ENCODE measurements at places on chromosomes 3 and 15.

- no peak for DNase-seq
These were observed 102.9 kb downstream of the IGF2BP2 start for GRCh38 chr3:185721970-185722369.

DNA sequence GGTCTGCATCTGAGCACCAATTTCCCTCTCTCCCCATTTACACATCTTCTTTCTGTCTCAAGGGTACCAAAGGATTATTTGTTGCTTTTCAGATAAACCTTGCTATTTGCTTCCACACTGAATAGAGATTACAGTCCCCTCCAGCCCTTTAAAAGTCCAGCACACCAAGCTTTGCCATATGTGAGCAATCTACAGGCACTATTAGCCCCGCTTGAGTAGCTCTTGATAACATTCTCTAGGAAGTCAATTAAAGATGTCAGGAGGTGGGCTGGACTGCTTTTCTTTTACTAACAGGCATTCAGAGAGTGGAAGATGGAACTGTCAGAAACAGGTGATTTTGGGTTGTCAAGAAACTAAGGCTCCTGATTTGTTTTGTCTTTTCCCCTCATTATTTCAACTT lies 417.0 kb downstream of the ROBO2 start:
- no peak for DNase-seq

- no peak for DNase-seq
These were observed 433.8 kb upstream of the RBMS3 start for GRCh38 chr3:28846971-28847478.

DNA sequence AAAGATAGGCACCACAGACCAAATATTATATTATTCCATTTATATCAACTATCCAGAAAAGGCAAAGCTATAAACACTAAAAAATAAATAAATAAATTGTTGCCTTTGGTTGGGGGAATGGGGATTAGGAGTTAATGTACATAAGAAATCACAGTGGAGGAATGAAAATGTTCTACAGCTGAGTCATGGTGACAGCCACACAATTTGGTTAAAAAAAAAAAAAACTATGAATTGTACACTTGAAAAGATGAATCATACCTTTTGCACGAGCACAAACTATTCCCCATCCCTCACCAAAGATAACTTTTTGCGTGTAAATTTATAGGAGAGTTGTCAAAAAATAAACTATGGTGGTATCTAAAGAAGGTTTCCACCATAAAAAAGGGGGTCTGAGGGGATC lies 103.2 kb downstream of the TBC1D5 start:
- no peak for DNase-seq

DNA sequence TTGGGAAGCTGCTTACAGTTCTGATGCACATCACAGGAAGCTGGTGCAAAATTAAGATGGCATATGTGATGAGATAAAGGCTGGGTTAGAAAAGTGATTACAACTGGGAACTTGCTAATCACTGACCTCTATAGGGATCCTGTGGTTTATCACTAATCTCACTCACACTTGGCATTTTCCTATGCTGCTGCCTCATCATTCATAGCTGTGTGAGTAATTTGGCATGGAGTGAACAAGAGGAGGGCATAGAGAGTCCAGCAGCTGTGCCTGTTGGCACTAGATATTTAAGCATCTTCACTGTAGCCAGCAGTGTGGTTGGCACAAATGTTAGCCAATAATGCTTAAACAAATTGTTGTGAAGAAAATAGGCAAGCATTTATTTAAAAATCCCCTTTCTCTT lies 217.7 kb upstream of the CGNL1 start:
- DNase-seq: no peak

DNA sequence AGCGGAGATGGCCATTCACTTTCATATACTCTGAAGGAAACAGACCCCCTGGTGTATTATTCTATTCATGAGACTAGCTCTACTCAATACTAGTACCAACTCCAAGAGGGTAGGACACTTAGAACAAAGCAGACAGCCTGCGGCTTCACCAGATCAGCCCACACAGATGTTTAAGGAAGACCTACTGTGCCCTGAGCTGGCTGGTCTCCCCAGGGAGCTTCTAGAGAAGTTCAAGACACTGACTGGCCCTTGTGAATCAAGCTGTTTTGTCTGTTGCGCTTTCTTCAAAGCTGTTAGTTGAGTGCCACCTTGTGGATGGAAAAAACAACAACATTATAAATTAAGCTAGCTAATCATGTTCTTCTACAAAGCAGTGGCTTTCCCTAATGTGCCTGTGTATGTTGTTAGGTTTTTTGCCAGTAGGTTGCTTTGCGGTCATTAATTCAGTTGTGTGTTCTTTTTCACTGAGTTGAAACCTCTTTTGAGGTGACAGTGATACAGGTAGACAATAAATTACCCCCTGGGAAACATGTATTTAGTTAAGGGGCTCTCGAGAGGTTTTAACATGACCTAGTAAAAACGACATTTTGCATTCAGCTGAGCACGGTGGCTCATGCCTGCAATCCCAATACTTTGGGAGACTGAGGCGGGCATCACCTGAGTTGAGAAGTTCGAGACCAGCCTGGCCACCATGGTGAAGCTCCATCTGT lies 64.2 kb upstream of the MYZAP start:
- DNase-seq: no peak

DNA sequence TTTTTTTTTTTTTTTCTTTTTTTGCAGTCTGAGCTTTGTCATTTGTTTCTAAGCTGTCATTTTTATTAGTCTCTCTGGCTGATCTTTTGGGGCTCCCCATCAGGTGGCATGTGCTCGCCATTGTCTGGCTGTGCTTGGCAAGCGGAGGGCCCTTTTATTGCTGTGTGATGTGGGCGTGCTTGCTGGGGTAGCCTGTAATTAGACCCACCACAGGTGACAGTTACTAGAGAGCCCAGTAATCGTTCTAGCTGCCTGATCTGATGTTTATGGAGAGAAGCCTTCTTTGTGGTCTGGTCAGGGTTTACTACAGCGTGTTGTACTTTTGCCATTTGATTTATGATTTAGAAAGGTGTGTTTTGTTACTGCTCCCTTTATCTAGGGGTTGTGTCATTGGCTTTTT lies 179.9 kb downstream of the MCTP2 start:
- DNase-seq: no peak

- DNase-seq: no peak
These were observed 27.2 kb downstream of the TFRC start for GRCh38 chr3:196054661-196055060.

GRCh38 chr15:85496551-85497171 lies 116.3 kb downstream of the AKAP13 start:
- no peak for DNase-seq

DNA sequence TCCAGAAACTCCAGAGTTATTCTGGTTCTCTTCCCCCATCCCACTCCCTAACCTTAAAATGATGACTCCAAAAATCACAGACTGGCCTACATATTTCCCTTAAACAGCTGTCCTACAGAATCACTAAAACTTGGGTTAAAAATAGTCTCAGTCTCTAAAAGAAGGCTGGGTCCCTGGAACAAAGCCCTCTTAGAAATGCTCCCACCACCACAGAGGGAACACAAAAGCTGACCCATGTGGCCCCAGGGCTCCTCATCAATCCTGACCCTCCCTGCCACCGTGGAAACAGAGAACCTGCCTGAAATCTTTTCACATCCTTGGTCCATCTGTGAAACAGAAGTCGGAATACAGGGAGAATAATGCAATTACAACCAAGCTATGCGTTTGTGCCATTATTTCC lies 55.7 kb upstream of the DCLK3 start:
- no peak for DNase-seq

DNA sequence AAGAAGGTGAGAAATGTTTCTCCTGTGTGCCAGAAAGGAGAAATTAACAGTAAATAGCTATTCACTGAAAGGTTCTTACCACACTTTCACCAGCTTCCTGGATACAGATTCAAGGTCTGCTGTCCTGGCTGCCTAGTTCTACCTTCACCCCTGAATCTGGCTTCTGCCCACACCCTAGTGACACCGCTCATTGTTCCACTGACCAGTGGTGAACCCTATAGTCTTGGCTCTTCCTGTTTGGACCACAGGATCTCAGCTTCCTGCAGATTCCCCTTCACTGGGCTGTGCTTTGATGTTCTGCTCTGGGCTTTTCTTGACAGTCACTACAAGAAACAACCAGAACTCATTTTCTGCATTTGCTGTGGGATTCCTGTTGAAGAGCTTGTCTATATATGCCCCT lies 250.0 kb downstream of the XXYLT1 start:
- no peak for DNase-seq

DNA sequence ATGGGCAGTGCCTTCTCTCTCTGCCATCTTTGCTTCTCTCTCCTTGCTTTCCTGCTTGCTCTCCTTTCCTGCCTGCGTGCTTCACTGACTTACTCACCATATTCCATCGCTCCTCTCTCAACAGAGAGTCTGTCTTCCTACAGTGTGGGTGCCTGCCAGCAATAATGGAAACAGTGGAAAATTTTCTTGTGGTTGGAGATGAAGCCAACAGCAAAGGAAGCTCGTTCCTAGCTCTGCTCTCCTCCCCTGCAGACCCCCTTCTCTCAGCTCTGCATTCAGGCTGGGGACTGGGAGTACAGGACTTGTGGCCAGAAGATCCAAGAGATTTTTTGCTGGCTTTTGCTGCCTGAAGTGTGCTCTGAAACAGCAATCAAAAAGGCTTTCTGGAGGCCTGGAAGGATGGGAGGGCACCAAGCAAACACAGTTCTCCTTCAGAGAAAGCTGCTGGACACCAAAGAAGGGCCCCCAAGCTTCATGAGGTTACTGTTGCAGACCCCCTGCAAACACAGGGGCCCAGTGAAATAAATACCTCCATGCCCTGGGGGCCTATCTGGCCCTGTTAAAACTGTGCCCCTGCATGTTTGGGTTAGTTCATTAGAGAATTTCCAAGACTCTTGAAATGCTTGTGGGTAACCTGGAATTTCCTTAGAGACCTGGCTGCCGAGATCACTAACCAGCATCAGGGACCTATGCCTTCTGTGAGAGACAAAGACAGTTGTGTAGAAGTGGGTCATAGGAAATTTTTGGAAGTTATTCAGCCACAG lies 149.9 kb upstream of the RASGRP1 start:
- no peak for DNase-seq

DNA sequence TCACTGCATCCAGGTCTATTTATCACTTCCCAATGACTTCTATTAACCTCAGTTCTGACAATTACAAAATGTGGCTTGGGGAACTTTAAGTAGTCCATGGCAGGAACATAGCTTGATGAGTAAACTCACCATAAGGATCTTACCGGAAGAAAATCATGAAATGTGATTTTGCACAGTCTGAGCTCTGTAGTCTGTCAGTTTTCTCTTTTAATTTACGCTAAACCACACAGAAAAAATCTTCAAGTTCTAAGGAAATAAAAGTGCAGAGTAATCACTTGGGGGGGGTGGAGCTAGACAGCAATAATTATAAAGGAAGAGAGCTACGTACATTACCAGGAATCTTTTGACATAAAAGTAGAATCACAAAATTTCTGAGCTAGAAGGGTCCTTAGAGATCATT lies 9.2 kb downstream of the TBC1D5 start:
- DNase-seq: no peak

GRCh38 chr3:150384296-150385212 lies 23.5 kb upstream of the TSC22D2 start:
- no peak for DNase-seq

DNA sequence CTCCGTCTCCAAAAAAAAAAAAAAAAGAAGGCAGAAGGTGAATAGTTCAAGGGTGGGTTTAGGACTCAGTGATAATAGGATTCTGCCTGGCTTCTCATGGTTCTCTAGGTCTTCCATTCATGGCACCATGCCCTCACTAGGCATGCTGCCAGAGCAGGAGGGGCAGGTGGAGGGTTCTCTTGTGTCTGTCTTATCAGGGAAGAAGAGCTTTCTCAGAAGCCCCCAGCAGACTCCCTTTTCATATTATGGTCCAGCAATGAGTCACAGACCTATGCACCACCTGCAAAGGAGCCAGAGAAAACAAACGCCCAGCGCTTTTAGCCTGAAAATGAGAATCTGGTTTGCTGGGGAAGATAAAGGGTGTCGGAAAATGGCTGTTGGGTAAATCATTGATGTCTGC lies 3.0 kb downstream of the CCR2 start:
- DNase-seq: no peak

DNA sequence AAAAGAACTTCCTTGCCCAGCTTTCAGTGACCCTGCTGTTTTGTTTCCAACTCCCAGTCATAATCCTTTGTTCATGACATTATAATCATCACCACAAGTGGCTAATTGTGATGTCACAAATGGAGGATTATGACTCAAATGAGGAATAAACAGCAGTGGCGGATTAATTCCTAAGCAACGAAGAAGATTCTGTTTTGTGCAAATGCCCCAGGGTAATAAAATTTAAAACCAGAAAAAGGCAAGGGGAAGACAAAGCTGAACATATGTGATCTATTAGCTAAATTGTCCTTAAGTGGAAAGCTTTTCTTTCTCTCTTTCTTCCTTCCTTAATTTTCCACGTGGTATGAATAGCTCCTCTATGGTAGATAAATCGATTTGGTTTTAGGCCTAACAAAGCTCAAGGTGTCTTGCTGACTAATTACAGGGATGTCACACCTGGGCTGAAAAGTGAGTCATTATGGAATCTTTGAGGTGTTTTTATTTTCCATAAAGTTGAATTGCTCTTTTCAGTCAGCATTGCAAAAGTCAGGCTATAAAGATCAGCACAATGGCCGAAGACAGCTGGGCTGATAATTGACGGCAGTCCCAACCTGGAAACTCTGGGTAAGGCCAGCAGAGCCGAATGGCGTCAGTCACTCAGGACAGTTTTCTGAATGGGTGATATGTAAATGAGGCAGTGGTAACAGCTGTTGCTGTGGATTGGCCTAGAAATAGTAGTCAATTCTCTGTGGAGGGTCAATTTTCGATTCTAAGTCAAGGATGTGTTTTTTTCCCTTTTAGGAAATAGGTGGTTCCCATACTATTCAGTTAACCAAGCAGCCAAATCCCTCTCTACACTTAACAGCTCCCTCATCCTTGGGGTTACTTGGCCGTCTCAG lies 121.5 kb downstream of the PTPRG start:
- no peak for DNase-seq

GRCh38 chr3:55601366-55602080 lies 114.4 kb upstream of the WNT5A start:
- DNase-seq: no peak

DNA sequence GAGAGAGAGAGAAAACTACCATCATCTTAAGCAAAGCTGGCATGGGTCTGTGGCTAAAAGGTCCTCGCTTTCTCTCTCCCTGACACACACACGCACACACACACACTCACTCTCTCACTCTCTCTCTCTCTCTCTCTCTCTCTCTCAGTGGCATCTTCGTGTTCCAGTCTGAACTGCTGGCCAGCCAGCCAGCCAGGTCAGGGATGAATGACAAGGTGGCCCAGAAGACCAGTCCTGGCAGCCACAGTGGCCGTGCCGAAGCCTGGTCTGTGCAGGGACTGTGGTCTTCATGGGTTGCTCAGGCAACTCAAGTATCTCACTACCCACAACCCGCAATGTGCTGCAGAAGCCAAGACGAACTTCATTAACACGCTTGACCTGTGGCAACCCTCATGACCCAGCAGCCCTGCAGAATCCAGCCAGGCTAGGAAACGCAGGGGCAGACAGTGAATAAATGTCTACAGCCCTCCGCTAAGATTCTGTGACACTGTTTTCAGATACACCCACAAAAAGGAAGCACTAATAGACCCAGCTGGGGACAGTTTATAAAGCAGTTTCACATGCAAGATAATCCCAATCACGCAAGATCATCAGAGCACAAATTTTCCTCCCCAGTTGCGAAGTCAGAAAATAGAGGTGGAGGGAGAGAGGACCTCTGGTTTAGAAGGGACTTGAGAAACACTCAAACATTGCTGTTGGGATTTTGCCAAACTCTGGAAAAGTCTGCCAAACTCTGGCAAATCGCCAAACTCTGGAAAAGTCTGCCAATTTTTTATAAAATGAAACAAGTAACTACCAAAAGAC lies 66.4 kb downstream of the XXYLT1 start:
- DNase-seq: no peak

GRCh38 chr3:45927881-45928280 lies 15.4 kb upstream of the CXCR6 start:
- DNase-seq: no peak
